Pons (tissue), 1 donor: ENCODE measurements at places on chromosomes 6 and 20.

- DNase-seq: no peak
Measured at GRCh38 chr6:44342489-44342888, at the start of gene SPATS1. SPATS1 (plus strand) TSS chr6:44342650; CDS start chr6:44343096, 446 bp downstream.

DNA sequence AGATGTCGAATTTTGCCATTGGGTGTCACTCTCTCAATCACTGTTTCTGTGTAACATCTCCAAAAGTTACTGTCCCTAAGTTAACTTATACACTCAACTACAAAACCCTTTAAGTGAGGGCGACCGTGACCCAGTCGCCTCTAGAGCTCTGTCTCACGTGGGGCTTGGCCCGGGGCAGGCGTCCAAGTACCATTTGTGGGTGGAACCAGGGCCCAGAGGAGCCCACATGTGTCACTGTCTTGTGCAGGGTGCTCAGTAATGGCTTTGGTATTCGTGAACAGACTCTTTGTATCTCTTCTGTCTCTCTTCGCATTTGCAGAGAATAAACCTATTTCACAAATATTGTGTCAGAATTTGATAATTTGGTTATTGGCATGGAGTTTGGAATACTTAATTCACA is 109.9 kb upstream of the THBS2 start:
- DNase-seq: no peak

DNA sequence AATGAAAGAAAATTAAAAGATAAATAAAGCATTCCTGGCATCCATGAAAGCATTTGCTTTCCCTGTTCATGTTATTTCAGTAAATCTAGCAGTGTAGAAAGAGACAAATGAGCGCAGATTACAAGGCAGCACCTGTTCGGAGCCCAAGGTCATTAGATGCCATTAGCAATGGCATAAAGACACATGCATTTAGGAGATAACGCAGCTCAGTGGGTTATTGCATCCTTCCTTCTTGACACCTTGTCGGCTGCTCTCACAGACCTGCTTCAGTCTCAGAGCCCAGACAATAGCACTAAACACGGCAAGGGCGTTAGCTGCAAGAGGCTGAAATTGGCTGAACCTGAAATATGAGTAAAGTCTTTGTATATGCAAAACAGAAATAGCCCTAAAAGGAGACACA is 140.3 kb downstream of the ATXN1 start:
- no peak for DNase-seq

GRCh38 chr6:87333033-87333432 is 4.0 kb upstream of the GJB7 start:
- DNase-seq: no peak

DNA sequence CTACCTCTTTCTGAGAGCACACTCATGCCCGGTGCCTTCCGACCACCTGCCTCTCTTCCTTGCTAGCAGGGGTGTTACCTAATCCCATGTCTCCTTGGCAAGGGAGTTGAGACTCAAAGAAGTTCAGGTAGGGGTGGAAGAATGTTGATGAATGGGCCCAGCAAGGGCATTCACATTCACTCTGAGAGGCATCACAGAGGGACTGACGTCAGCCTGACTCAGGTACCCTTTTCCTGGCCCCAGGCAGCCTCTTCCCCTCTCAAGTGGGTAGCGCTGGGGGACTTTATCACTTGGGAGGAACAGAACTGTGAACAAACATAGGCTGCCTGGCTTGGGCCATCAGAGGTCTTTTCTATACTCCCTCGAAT is 35.3 kb downstream of the HM13 start:
- no peak for DNase-seq

- DNase-seq: peak; percentile 70
Measured at GRCh38 chr6:128111096-128111495, 210.2 kb upstream of the THEMIS start.

DNA sequence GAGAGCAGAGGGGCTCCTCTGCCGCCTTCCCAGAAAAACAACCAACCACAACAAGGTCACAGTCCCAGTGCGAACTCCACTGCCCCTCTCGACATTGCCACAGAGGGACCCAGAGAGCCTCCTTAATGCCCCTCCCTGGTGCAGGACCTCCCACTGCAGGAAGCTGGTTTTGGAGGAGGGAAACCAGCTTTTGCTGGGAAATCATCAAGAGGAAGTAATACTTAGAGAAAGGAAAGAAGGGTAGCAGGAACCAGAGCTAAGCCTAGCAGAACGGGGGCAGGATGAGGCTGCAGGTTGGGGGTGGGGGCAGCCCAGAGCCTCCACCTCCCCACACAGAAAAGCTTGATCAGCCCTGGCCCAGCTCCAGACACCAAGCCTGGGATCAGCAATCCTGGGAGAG is 37.7 kb upstream of the SIRPA start:
- no peak for DNase-seq

GRCh38 chr20:44901974-44902373 is 7.9 kb upstream of the PABPC1L start:
- DNase-seq: peak; percentile 85

GRCh38 chr6:63708631-63709030 is 73.0 kb downstream of the PHF3 start:
- no peak for DNase-seq

GRCh38 chr6:106609699-106610098 is 19.6 kb downstream of the RTN4IP1 start:
- DNase-seq: no peak

DNA sequence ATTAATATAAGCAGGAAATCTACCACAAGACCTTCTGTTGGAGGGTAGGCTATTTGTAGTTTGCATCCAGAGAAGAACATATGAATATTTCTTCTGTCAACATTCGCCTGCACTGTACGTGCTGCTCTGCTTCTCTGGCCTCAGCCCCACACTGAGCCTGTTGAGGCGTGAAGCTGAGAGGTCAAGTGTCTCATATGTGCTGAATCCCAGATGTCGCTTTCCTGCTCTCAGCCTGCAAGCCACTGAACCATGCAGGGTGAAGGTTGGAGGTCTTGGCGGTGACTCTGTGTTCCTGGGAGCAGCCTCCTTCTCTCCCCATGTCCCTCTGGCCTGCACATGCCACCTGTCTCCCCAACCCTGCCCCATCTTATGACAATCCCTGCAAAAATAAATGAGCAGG is 83.6 kb downstream of the TMEM170B start:
- no peak for DNase-seq

- no peak for DNase-seq
Measured at GRCh38 chr20:42441864-42442331, 747.8 kb downstream of the PTPRT start.

DNA sequence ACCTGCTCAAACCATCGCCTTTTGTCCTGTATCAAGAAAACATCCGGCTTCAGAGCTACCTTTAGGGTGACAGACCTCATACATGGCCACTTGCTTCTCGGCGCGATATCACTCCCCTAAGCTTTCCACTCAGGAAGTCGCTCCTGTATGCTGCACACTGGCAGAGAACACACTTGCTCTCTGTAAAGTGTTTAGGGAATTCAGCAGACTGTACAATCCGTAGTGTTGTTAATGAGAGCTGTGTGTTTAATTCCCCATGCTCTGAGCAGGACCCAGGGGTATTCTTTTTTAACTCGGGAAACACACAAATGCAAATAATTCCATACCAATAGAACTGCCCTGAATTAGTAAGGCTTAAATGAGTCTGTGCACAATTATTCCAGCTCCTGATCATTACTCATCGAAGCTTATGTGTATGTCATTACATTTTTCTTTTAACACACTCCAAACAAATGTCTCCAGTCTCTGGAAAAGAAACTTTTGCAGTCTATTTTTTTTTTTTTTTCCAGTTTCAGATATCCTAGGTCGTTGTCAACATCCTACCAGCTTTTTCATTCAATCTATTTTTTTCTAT is 338.7 kb upstream of the ARID1B start:
- no peak for DNase-seq

- no peak for DNase-seq
Measured at GRCh38 chr6:100229512-100229911, 235.2 kb downstream of the SIM1 start.

- no peak for DNase-seq
Measured at GRCh38 chr6:129672881-129673631, 36.9 kb downstream of the ARHGAP18 start.

DNA sequence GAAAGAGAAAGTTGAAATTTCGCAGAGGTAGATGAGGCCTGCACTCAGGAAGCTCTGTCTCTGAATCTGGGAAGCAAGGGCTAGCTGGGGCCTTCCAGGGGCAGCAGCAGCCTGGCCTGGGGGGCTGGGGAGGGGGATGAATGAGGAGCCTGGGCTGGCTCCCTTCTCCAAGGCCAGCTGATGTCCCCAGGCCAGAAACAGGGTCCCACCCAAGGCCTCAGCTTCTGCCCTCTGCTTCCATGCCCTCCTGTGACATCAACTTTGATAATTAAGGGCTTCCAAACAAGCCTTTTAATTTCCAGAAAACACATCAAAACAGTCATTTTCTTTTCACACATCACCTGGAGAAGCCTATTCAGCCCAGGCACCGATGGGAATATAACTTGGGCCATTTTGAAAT is 15.4 kb downstream of the TFAP2A start:
- DNase-seq: no peak

DNA sequence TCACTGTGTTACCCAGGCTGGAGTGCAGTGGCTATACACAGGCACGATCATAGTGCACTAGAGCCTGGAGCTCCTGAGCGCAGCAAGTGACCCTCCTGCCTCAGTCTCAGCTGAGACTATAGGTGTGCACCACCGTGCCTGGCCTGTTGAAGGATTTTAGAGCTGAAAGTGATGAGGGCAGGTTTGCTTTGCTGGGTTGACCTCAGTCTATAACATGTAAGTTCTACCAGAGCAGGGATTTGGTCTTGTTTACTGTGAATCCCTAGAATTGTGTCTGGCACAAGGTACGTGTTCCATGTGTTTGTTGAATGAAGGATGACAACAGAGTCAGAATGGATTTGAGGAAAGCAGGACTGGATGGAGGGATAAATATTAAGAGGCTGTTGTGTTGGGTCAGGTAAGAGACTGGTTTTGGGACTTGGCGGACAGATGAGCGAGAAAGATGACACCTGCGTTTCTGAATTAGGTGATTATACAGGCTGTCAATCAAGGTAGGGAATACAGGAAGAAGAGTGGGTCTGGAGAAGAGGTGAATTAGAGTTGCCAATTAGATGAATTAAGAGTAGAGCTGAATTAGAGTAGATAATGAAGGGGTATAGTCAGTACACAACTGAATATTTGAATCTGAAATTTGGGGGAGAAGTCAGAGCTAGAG is 6.5 kb downstream of the ASXL1 start:
- DNase-seq: no peak

DNA sequence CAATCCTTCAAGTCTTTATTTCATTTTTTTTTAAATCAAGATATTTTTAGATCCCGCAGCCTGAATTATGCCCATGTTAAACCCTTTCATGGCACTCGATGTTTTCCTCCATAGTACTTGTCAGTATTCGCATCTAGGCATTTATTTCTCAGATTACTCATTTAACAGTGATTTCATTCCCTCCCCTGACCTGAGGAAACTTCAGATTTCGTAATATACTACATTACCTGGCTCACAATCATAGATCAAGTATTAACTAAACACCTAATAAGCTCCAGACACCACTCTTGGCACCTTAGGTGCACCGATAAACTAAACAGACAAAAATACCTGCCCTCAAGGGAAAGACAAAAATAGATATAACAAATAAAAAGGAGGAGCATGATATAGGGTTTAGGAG is 413.2 kb upstream of the GJE1 start:
- no peak for DNase-seq

DNA sequence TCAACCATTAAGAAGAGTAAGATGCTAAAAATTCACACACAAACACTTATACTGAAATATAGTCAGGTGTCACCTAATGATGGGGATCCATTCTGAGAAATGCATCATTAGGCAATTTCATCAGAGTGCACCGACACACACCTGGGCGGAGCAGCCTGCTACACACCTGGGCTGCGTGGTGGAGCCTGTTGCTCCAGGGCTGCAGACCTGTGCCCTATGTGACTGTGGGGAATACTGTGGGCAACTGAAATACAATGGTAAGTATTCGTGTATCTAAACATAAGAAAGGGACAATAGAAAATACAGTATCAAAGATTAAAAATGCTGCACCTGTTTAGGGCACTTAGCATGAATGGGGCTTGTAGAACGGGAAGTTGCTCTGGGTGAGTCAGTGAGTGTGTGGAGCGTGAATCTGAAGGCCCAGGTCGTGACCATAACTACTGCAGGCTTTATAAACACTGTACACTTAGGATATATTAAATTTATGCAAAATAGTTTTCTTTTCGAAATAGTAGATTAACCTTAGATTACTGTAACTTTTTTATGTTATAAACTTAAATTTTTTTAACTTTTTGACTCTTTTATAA is 124.4 kb upstream of the AFDN start:
- DNase-seq: no peak

GRCh38 chr20:39142407-39143096 is 180.4 kb downstream of the DHX35 start:
- DNase-seq: no peak

DNA sequence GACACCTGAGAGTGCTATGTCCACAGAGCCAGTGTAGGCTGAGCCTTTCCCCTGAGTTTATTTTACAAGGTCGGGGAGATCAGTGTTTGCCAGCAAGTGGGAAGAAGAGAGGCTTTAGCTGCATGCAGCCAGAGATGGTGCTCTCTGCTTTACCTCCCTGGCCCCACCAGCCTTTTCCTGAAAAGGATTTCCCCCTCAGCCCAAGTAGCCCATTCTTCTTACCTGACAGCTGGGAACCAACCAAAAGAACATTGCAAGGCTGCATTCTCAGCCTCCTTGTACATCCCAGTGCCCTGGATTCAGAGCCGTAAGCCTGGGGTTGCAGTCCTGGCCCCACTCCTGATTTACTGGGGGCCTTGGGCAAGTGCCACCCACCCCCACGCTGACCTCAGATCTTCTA is 16.9 kb downstream of the SNPH start:
- DNase-seq: no peak

DNA sequence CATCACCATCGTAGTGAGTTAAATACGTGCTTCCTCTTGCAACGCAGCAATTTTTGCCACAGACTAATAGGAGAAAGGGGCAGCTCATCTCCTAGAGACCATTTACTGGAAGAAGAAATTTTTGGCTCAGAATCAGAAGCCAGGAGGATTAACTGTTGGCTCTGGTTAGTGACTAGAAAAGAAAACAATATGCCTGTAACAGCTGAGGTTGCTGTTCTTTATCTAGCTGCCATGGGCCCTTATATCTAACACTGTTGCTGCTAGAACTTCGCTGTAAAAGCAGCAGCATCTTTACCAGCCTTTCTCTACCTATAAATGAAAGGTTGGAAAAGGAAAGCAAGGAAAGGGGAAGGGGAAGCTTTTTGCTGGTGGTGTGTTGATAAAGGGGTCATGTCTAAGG is 65.9 kb downstream of the FAM135A start:
- no peak for DNase-seq

GRCh38 chr6:90536520-90536919 is 50.4 kb downstream of the MAP3K7 start:
- no peak for DNase-seq

DNA sequence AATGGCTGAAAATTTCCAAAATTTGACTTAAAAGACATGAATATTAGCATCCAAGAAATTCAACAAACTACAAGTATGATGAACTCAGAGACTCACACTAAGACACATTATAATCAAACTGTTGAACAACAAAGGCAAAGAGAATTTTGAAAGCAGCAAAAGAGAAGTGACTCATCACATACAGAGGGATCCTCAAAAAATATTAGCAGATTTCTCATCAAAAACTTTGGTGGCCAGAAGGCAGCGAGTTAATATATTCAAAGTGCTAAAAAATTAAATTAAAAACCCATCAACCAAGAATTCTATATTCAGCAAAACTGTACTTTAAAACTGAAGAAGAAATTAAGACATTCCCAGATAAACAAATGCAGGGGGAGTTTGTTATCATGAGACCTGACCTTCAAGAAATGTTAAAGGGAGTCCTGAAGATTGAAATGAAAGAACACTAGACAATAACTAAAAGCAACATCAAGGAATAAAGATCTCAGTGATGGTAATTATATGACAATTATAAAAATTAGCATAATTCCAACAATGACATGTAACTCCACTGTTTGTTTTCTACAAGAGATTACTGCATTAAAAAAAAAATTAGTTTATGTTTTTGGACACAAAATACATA is 150.0 kb downstream of the RNASET2 start:
- no peak for DNase-seq
